ENCODE measurements at places on chromosomes 1 and 21.
A peak's percentile ranks its signal among the peaks of the same experiment; 100 is the strongest.

DNA sequence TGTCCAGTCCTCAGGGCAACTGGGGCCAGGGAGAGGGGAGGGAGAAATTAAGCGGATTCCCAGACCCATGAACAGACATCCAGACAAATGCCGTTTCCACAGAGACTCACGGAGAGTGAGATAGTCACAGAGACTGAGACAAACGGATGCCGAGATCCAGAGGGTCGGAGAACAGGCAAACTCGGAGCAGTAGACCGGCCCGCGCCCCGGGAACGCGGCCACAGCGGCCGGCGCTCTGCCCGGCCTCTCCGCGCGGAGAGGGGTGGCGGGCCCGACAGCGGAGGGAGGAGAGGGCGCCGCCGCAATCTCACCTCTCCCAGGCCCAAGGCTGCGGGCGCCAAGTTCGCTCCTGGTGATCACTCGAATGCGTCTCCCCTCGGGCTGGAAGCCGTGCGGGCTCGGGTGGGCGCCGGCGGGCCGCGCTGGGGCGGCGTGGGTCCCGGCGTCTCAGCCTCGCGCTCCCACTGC, 831 bp upstream of the FOXD2 start:
- DNase-seq, result no peak

DNA sequence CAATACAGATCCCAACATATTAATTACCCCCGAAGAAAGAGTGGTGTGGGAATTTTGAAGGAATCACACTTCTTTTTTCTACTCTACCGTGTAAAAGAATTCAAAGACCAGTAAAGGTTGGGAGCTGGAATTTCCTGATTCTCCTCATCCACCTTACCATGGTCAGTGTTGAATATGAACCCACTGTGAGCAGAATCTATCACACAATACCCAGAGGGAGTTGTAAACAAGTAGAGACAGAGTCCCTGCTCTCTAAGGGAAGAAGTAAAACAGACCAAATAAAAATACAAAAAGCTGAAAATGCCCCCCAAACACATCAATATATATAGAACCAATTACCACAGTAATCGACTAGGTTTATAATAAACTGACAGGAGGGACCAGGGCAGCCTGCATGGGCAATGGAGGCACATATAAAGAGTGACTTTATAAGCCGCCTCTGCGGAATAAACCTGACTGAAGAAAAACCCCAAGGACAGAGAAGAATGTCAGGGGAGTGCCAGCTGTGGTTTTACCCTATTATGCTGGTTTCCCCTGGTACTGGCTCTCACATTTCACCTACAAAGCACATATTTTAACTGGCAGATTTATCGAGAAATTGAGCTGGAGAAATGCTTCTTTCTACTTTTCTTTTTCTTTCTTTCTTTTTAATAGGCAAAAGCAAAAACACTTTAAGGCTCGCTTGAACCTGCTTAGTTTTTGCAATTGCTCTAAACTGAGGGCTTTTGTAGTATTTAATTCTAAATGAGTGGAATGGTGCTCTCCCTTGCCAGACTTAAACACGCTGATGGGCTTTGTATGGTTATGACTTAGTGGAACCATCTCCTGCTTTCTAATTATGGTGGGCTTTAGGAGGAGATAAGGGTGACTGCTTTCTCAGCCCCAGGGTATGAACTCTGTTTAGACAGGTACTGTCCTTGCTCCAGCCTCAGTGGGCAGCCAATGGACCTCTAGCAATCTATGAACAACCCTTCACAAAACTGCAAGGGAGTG, 244.8 kb downstream of the ASTN1 start:
- no peak for DNase-seq

GRCh38 chr1:81577004-81577697, 223.6 kb upstream of the ADGRL2 start:
- DNase-seq, result no peak

DNA sequence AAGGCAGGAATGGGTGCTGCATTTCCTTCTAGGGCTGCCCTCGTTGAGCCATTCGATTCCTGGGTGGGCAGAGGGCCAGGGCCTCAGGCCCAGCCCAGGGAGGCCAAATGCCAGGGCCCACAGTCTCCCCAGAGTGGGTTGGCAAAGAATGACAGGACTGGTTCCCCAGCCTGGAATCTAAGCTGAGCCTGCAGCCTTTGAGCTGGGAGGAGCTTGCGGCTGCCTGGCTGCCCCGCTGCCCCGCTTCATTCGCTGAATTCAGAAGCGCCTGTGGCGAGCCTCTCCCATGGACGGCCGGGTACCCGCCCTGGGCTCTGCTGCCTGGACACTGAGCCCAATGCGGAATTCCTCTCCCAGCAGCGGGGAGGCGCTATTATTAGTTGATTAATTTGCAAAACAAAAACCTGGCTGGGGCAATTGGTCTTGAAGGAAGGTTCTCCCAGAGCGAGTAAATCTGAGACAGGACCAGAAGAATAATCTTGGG, 32.3 kb upstream of the TARDBP start:
- DNase-seq, result no peak

- DNase-seq, result peak; percentile 54
These were observed 21.2 kb downstream of the SLC45A3 start for GRCh38 chr1:205658943-205659581.

DNA sequence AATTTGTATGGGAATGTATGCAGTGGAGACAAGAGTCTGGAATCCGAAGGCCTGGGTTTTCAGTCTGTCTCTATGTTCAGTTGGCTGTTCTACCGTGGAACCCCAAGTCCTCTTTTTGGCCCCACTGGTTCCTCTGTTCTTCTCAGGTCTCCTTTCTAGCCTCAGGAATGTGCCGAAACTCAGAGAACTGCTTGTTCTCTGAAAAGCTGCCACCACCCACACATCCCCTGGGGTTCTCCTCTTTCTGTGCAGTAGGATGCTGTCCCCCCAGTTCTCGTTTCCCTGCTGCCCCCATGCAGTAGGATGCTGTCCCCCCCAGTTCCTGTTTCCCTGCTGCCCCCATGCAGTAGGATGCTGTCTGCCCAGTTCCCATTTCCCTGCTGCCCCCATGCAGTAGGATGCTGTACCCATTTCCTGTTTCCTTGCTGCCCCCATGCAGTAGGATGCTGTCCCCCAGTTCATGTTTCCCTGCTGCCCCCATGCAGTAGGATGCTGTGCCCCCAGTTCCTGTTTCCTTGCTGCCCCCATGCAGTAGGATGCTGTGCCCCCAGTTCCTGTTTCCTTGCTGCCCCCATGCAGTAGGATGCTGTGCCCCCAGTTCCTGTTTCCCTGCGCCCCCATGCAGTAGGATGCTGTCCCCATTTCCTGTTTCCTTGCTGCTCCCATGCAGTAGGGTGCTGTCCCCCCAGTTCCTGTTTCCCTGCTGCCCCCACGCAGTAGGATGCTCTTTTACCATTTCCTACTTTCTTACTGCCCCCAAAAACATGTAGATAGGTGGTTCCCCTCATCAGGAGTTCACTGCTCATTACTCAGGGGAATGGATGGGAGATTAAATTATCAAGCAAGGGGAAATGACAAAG, 35.3 kb downstream of the OPTC start:
- DNase-seq, result no peak

DNA sequence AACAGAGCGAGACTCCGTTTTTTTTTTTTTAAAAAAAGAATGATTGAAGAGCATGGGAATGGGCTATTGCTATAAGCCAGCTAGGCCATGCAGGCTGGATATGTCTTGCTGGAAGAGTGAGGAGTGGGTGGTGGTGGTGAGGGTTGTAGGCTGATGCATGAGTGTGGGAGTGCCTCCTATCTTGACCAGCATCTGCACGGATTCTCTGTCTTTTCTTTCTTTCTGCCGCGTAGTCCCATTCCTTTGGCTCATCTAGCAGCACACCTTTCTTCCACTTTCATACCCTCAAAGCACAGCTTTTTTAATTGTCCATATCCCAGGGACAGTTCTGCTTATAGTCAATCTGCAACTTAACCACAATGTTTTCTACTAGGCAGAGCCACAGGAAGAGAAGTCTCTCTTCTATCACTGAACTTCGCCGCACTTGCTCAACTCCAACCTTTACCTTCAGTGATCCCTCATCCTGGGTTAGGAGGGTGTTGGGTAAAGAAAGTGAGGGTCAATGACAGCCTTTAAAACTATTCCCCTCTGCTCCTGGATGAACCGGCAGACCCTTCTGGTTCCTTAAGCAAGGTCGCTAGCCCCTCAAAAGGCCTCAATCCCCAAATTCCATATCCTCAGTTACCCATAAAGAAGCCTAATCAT, 15.2 kb downstream of the ADCY10 start:
- no peak for DNase-seq

GRCh38 chr21:35427320-35428000, 378.4 kb upstream of the RUNX1 start:
- no peak for DNase-seq

DNA sequence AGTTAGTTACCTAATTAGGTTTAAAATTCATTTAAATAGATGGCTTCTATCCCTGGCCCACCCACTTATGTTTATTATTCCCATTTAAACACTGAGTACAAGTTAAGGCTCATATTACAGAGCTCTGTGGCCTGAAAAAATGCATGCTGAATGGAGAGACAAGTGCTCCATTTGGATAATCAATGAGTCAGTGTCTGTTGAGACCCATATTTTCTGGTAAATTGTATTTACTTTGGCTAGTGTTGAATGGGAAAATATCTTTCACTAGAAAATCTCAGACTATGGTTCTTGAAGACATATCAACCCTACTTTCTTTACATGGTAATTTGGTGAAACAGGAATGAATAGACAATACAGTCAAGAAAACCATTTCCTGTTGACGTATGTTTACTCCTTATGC, 356.0 kb downstream of the S1PR1 start:
- DNase-seq, result no peak

- DNase-seq, result no peak
These were observed 47.8 kb downstream of the UROD start for GRCh38 chr1:45059829-45060228.

DNA sequence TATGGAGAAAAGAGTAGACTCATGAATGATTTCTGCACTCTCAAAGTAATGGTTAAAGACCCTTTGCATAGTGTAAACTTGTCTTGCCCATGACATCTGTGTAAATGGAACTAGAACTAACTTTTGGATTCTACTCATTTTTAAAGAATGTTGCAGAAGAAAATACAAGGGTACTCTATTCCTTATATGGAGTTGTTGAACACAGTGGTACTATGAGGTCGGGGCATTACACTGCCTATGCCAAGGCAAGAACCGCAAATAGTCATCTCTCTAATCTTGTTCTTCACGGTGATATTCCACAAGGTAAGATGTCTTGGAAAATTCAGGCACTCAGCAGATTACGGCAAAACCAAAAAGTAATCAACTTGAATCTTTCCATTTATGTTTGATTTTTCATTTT, 19.8 kb downstream of the CCT8 start:
- no peak for DNase-seq

DNA sequence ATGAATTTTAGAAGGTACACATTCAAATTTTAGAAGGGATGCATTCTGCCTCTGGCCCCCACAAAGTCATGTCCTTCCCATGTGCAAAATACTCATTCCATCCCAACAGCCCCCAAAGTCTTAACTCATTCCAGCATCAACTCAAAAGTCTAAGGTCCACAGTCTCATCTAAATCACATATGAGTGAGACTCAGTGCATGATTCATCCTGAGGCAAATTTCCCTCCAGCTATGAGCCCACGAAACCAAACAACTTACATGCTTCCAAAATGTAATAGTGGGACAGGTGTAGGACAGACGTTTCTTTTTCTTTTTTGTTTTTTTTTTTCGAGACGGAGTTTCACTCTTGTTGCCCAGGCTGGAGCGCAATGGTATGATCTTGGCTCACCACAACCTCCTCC, 12.5 kb upstream of the WNT2B start:
- no peak for DNase-seq

DNA sequence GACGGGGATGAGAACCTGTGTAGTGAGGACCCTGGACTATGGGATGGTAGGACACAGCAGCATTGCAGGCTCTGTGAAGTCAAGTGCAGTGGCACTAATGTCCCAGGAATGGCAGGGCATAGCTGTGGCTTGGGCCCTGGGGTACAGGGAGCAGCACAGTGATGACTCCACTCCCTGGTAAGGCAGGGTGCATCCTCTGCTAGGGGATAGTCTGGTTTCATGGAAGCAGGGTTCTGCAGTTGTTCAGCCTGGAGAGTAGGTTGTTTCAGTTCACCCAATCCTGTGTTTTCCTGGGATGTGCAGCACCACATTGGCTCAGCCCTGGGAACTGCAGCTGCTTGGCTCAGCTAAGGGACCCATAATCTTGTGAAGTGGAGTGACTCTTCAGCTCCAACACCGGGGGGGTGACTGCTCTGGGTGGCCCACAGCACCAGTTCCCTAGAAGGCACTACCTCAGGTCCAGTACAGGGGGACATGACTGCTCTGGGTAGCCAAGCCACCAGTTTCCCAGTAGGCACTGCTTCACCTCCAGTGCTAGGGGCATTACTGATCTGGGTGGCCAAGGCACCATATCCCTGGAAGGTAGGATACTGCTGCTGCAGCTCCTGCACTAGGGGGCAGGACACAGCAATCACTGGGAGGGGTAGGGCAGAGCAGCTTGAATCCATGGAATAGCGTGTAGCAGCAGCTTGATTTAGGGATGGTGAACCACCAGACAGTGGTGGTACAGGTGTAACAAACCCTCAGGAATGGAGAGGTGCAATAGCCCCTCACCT, 15.3 kb upstream of the C1orf185 start:
- no peak for DNase-seq

DNA sequence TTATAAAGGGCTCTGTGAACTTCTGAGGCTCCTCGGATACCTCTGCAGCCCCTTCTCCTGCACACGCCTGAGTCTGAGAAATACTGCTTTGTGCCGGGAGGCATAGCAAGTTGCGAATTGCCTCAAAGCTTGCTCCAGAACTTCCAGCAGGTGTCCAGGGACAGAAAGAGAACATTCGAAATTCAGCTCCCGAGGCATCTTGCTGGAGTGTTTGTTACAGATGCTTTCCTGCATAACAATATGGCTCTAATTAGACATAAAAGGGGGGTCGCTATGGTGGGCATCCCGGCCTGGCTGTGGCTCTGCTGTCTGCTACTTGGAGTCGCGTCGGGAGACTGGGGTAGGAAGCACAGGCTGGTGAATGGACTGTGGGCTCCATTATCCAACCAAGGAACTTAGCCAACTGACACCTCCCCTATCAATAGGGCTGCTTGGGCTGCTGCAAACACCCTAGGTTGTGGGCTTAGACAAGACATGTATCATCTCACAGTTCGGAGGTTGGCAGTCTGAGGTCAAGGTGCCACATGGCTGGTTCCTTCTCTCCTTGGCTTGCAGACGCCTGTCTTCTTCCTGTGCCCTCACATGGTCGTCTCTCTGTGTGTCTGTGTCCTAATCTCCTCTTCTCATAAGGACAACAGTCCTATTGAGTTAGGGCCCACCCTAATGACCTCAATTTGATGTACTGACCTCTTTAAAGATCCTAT, 607.0 kb downstream of the NPHP4 start:
- DNase-seq, result no peak

Measured in activated T-helper 1 cell treated with anti-CD3 and anti-CD28 coated beads, Interleukin-2, amount 50 U/mL, for 16 hours (primary cell).